AG20443 (cell line): ENCODE measurements at places on chromosomes 12 and 14.

- no peak for DNase-seq
Observed at GRCh38 chr12:109944561-109945359, 44.7 kb downstream of the TCHP start.

- peak; percentile 25 for DNase-seq
Observed at GRCh38 chr12:4908684-4909409, 858 bp upstream of the KCNA1 start.

GRCh38 chr12:130677957-130678558 is 38.0 kb downstream of the RIMBP2 start:
- DNase-seq, result no peak

DNA sequence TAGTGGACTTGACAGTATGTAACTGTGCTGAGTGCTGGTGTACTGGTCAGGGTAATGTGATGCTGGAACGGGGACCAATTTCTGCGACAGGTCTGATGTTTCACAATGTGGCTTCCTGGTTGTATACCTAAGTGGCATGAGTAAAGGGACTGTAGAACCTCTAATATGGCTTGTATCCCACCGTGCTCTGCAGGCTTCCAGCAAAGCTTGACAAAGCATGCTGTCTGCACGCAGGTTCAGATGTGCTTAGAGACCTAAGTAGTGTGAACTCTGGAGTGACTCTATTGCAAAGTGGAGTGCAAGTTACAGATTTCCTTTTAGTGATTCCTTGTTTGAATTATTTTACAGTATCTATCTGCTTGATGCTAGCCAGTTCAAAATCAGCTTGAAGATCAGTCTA is 415.8 kb upstream of the NOVA1 start:
- no peak for DNase-seq

DNA sequence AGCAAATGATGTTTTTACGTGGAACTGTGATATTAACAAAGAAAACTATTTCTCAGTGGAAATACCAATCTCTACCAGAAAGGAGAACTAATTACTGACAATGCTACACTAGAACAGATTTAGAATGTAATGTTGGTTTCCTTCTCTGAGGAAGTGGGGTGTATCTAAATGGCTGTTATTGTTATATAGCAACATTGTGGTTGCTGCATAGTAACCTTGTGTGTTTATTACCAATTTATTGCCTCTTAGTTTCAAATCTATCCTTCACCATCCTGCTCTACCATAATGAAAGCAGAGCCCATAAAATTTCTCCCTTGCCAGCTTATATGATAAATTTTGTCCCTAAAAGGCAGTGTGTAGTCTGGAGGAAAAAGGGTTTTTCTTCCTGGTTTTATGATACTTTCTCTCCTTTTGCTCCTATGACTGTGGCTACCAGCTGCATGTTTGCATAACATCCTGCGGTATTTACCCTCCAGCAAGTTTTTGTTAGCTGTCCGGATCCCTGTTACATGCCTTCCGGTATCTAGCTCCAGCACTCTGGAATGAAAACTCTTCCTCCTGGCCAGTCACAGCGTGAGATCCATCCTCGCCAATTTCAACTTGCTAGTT is 5.7 kb upstream of the KLRK1 start:
- DNase-seq, result peak; percentile 80

GRCh38 chr12:30999723-31000122 is 73.2 kb downstream of the TSPAN11 start:
- DNase-seq, result no peak

DNA sequence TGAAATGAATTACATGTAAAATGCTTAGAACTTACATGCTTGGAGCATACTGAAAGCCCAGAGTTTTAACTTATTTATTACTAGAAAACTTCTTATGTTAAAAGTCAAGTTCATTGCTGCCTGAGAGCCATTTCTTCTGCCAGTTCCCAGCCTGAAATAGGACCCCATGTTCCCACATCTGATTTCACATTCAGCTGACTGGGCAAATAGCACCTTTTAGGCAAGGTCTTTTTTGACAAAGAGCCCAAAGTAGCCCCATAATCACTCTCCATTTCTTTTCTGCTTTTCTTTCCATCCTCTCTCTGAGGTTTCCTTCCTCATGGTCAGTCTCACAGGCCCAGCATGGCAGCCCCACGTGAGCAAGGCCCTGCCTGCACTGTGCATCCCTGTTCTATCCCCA is 1.1 kb upstream of the ARPC3 start:
- DNase-seq, result no peak

DNA sequence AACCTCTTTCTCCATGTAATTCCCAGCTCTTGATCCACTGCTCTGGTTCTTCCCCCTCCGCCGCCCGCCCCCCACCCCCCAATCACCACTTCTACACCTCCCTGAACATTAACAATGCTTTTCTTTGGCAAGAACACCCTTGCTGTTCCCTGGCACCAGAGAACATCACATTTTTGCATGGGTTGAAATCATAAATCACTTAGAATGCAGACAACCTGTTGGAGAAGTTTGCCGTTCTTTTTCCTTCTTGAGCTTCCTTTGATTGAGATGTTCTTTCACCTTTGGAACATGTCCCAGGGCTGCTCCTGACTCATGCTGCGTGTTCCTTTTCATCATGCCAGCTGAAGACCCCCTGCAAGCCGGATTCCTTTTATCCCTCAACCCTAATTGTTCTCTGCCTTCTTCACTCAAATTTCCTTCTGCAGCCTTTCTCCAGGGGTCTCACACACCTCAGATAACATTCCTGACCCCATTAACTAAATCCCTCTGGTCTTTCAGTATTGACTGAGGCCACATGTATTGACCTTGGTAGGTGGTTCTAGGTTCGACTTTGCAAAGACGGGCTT is 294.1 kb upstream of the TMPO start:
- no peak for DNase-seq

DNA sequence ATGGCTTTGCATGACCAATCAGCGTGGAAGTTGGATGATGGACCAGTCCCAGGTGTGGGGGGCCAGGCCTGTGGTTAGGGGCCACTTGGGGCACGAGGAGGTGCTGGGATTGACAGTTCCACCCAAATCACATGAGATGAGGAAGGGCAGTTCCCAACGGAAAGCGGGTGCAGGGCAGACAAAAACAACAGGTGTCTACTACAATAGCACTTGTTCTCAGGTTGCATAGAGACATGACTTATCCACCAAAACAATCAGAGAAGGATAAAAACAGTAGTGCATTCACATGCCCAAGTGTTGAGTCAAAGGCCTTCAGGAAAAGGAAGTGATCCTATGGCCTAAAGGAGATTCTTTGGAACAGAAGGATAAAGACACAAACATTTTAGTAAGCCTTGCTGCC is 14.6 kb upstream of the EIF2B2 start:
- peak; percentile 41 for DNase-seq

DNA sequence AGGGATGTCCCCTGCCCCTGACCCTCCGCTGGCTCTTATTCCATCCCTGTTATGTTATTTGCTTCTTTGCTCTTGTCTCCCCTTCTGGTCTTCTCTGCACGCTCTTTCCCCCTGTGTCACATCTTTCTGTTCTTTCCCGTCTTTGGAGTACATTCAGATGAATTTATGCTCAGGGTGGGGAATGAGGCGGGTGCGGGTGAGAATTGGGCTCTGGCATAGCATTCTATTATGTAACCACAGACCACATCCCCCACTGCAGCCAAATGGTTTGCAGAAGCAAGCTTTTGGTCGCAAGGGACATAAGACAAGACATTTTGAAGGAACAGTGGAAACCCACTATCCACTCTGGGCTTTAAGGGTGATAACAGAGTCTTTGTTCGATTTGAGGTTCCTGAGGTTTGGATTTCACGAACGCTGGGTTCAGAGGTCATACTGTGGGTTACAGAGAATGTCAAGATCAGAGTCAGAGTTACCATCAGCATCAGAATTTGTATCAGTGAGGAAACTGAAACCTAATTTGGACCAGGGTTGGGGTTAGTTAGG is 3.8 kb downstream of the ENDOU start:
- DNase-seq, result no peak

GRCh38 chr12:622416-622815 is 40.8 kb downstream of the NINJ2 start:
- no peak for DNase-seq

DNA sequence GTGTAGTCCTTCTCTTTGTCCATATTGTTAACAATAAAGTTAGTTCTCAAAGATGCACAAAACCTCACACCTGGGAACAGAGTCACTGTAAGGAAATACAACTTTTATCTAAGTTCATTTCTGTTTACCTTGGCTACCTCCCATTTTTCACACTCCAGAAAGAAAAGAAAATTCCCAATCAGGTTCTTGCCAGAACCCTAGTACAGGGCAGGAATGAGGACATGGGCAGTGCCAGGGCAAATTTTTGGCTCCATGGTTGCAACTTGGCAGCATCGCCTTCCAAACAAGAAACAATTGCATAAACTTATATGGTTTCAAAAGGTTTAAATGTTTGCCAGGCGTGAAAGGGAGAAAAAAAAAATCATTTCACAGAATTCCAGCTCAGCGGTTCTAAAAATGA is 296.3 kb upstream of the PRKD1 start:
- DNase-seq, result no peak

DNA sequence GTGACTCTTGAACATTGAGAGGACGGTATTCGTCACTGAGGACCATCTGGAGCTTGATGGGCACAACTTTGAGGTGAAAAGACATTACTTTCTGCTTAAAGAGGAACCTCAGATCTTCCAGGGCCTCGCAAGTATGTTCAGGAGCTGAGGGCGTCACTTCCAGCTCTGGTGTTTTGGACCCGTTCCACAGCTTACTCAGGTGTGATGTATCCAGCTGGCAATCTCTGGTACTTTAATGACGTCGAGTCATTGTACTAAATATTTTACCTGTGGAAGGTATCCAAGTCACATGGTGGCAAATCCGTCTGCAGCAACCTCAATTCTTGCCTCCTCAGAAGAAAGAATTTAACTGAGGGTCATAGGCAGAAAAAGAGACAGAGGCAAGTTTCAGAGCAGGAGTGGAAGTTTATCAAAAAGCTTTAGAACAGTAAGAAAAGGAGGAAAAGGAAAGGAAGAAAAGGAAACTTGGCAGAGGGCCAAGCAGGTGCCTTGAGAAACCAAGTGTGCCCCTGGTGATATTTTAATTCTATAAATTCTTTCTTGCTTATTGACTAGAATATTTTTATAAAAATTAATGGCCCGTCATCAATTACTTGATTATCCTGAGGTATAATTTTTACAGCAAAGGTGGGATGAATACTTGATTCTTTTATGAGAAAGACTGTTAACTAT is 250.6 kb downstream of the AEBP2 start:
- DNase-seq, result no peak
